ENCODE measurements at places on chromosomes 1 and 21.

DNA sequence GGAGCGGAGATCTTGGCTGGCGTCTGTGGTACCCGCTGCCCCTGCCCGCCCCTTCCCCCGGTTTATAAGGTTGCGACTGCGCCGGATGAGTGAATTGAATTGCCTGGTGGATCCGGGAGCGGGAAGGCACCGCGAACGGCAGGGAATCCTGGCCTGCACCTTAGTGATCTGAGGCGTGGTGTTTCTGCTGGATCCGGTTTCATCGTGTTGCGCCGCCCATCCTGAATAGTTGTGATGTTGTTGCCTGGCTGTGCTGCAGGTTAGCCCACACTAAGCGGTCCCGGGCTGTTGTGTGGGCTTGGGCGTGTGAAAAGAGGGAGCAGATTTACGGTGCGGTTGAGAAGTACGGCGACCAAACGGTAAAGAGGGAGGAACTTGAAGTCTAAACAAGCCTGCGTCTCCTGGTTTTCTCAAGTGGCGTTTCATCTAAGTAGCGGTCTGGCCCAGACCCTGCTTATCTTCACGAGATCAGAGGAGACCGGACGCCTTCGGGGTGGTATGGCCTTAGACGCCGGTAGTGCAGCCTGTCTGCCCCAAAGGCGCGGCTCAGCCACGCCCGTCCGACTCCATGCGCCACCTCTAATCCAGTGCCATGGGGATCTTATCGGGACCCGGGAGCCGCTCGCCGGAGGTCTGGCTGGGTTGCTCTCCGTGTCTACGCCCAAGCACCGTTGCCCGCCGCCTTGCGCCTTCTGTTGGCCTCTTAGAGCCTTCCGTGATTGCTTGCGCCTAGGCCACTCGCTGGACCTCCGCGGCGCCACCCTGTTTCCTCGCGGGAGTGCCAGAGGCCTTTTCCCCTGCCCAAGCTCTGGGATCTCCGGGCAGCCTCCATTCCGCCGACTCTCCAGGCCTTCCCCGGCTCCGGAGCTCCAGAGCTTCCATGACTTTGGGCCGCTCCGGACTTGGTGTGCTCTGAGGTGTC is 87.5 kb upstream of the RHOU start:
- DNase-seq, result peak; percentile 33

GRCh38 chr21:41833497-41834115 is 45.5 kb downstream of the PRDM15 start:
- no peak for DNase-seq

GRCh38 chr1:63885899-63886298 is 112.1 kb downstream of the ROR1 start:
- DNase-seq, result no peak

- no peak for DNase-seq
Measured at GRCh38 chr1:143611159-143611558, 360.6 kb downstream of the FAM72C start.

DNA sequence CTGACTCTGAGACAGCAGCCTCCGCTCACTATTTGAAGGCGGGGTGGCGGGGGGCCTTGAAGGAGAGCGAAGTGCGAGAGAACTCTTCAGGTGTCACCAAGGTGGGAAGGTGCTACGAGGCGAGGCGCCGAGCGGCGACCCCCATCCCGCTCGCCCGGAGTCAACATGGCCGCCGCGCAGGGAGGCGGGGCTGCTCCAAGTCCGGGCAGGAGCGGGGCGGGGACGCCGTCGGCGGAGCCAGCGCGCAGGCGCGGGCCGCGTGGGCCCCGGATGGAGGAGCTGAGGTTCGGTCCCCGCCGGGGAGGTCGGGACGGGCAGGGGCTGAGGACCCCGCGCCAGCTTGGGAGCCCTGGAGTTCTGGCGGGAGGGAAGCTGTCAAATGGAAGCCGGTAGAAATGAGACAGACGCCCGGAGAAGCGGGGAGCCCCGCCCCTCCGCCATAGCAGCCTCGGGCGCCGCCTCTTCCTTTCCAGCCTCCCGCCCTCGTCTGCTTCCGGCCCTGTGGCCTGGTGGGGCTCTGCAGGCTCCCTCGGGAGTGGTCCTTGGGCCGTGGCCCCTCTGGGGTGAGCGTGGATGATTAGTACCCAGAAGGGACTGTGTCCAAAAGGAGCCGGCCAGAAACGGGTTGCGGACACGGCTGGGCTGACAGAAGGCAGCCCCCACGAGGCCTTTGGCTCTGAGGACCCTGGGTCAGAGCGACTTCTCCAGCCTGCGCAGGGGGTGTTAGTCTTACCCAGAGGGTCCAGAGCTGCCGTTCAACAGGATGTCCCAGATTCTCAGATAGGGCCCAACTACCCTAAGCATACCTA is at the start of gene PIGV:
Gene PIGV (plus strand): TSS at position 245 of the 809 bp plus-strand sequence. CDS start 2,866 bp downstream, outside the sequence.
- DNase-seq, result peak; percentile 95

- DNase-seq, result no peak
Measured at GRCh38 chr1:177770096-177770495, 199.8 kb downstream of the SEC16B start.

DNA sequence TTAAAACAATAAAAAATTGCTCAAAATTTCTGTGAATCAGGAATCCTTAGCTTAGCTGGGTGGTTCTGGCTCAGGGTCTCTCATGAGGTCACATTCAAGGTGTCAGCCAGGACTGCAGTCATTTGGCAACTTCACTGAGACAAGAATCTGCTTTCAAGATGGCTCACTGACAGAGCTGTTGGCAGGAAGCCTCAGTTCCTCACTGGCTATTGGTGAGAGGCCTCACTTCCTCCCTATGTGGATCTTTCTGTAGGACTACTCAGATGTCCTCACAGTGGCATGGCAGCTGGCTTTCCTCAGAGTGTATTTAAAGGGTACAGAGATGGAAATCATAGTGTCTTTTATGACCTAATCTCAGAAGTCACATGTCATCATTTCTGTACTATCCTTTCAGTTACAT is 785.7 kb downstream of the ADGRL2 start:
- DNase-seq, result no peak

DNA sequence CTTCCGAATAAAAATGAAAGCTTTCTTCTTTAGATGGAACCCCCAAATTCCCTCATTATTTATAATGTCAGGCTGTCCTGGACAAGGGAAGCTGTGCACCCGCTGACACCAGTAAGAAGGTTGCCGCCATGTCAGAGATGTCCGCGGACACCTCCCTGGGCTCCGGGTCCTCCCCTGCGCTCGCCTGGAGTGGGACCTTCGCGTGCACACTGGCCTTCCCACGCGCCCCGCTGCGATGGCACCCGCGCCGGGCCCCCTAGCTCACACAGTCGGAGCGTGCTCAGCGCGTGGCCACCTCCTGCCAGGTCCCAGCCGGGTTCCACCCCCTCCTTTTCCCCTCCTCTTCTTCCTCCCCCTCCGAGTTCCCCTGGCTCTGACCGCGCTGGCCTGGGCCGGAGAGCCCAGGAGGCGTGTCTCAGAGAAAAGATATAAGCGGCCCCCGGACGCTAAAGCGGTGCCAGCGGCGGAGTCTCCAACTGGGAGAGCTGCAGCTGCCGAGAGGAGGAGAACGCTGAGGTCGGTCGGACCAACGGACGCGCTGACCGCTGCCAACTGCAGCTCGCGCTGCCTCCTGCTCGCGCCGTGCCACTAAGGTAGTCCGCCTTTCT is at the start of gene G0S2:
Gene G0S2 (plus strand): TSS at position 456 of the 608 bp plus-strand sequence. CDS start 273 bp downstream, outside the sequence.
- peak; percentile 16 for DNase-seq

DNA sequence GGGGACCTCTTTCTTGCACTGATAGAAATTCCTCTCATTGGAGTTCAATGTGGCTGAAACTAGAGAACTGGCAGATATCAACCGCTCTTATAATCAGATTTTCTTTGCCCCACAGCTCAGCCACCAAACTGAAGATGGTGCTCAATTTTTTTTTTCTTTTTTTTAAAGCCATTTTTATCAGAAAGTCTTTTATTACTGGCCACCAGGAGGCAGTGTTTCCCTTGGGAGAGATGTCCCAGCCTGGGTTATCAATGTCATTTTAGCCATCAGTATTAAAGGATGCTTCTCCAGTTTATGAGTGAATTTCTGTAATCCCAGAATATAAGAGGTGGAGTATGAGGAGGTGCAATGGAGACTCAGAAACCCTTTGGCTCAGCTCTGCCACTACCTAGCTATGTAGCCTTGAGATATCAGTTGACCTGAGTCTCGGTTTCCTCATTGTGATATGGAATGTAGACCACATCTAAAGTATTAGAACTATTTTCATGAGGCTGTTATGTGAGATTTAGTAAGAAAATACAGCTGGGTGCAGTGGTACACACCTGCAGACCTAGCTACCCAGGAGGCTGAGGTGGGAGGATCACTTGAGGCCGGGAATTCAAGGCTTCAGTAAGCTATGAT is 27.6 kb downstream of the CD244 start:
- no peak for DNase-seq

- no peak for DNase-seq
Measured at GRCh38 chr1:5758000-5758858, 234.0 kb downstream of the NPHP4 start.

- DNase-seq, result no peak
Measured at GRCh38 chr21:24737296-24737850, 869.9 kb downstream of the MRPL39 start.

DNA sequence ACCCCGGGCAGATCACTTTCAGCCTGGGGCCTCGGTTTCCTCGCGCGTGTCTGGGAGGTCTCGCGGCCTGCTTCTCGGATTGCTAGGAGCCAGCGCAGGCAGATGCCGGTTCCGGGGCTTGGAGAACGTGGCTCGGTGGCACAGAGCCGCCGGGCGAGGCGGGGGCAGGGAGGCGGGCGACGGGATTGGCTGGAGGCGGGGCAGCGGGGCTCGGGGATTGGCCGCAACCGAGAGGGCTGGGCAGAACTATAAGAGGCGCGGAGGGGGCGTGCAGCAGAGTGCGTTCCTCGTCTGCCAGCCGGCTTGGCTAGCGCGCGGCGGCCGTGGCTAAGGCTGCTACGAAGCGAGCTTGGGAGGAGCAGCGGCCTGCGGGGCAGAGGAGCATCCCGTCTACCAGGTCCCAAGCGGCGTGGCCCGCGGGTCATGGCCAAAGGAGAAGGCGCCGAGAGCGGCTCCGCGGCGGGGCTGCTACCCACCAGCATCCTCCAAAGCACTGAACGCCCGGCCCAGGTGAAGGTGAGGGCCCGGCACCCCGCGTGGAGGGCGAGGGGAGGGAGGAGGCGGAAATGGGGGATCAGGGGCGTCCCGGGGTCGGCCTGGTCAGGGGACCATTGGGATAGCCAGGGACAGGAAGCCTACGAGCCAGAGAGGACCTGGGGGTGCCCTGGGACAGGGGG is at the start of gene MFSD2A:
Gene MFSD2A (plus strand): TSS at position 276 of the 677 bp plus-strand sequence. CDS start 148 bp downstream, at position 424.
- DNase-seq, result peak; percentile 85

- no peak for DNase-seq
Measured at GRCh38 chr21:31597683-31598082, 61.8 kb upstream of the SOD1 start.

GRCh38 chr1:190444464-190444863 is 33.2 kb downstream of the BRINP3 start:
- DNase-seq, result no peak

DNA sequence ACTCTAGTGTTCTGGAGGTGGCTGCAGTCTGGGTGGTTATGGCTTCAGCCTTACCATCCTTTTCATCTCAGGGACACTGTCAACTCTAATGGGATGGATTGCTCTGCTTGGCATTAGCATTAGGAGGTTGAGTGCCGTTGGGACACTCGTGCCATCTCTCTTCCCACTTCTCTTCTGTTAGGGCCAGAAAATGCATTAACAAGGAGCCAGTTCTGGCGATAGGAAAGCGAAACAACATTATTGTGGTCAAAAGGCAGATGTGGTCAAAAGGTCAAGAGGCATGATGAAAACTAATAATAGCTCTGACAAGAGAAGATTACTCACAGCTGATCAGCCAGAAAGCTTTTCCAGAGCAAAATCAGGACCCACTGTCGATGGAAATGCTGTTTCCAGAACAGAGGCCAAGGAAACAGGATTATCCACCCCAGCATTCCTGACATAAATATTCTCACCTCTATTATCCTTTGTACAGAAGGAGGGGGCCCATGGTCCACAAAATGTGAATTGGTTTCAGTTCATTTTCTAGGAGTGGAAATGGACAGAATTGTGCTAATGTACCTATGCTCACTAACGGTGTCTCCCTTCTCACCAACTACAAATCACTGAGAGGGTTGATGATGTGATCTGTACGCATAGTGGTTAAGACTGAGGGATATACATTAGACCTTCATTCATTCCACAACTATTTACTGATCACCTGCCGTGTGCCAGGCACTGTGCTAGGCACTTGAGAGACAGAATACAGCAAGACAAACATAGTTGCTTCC is 72.0 kb downstream of the ST6GALNAC5 start:
- no peak for DNase-seq

DNA sequence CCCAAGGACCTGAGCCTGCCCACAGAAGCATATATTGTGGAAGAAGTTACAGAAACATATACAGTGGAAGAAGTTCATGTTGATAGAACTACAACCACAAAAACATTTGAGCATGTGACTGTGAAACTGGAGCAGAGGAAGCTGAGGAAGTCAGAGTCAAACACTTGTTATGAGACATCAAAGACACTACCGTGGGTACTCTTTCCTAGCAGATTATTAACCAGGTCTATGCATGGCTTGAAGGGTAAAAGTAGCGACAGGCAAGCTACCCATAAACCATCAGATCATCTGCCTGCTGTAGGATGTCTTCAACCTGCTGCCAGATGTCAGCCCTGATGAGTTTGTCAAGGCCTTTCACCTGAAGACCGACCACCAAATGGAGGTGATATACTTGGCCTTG is 35.8 kb downstream of the IVNS1ABP start:
- peak; percentile 72 for DNase-seq

GRCh38 chr1:53410100-53410541 is 49.1 kb upstream of the DMRTB1 start:
- peak; percentile 85 for DNase-seq

DNA sequence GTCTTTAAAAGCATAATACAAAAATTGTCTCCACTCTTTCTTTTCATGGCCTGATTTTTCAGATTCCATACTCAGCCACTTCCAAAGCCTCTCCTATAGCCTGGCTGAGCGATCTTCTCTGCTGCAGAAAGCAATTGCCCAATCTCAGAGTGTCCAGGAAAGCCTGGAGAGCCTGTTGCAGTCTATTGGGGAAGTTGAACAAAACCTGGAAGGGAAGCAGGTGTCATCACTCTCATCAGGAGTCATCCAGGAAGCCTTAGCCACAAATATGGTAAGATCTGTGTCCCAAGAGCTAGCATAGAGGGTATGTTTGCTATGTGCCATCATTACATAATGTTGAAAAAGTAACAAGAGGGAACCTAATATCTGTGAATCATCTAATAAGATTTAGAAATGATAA is 130.7 kb upstream of the BMP8A start:
- DNase-seq, result no peak

DNA sequence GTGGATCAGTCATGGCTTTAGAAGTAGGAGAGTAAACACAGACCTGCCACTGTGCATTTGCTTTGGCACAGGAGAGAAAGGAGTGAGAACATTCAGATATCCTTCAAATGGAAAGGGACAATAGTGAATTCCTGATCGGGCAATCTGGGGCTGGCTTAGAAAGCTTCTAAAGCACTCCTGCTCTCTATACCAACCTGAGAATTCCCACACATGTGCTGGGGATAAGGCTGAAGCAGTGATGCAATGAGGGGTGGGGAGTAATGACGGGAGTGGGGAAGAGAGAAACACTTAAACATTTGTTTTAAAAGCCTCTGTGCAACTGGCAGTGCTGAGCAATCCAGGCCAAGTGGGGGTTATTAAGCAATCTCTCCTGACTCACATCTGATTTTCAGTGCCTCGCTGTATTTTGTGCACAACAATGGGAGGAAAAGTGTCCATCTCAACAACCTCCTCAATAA is 108.8 kb downstream of the KIAA0319L start:
- DNase-seq, result no peak

GRCh38 chr1:85584923-85585322 is 4.4 kb downstream of the CCN1 start:
- no peak for DNase-seq

Measured in CD8-positive, alpha-beta T cell (primary cell).